ENCODE measurements at places on chromosomes 3 and 15. TPM values are rescaled to one million over a fixed set of nuclear protein-coding genes. Genes with fewer than 3 reads are reported as not detected.

GRCh38 chr15:68614286-68615035 is 35.7 kb downstream of the CORO2B start:
- DNase-seq = no peak

- DNase-seq = no peak
Measured at GRCh38 chr15:28128031-28128430, 28.9 kb upstream of the OCA2 start.

The ESYT3 gene
- 30.8 TPM for total RNA-seq

DNA sequence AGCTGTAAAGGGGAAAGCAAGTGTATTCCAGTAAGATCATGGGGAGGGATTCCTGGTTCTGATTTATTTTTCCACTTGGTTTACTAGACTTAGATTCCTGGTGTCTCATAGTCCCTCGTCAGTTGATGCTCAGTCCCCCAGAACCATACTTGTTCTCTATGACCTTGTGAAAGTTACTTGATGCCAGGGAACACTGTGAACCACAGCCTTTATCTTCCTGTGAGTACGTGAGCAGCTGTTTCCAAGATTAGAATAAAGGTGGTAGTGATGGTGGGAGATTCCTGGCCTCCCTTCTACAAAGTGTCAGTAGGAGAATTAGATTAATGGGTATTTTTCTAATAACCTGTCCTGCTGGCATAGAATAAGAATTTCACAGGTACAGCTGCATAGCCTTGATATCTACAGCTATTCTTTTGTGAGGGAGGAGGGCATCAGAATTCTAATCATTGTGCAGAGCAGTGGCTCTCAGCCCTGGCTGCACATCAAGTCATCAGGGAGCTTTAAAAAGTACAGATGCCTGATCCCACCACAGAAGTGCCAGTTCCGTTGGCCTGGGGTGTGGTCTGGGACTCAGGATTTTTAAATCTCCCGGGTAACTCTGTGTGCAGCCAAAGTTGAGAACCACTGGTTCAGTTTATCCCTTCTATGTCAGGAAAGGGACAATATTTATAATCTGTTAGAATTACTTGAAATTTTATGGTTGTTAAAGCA is 20.0 kb downstream of the GPD1L start:
- no peak for DNase-seq

GRCh38 chr15:38750786-38751185 is 186.2 kb upstream of the RASGRP1 start:
- DNase-seq = no peak

The ZNF385D gene
- total RNA-seq = 53.6 TPM

- no peak for DNase-seq
Measured at GRCh38 chr3:122907471-122907870, 112.6 kb downstream of the SLC49A4 start.

- no peak for DNase-seq
Measured at GRCh38 chr3:46992231-46992630, 12.8 kb downstream of the NBEAL2 start.

The LRRC31 gene
- not detected for total RNA-seq

DNA sequence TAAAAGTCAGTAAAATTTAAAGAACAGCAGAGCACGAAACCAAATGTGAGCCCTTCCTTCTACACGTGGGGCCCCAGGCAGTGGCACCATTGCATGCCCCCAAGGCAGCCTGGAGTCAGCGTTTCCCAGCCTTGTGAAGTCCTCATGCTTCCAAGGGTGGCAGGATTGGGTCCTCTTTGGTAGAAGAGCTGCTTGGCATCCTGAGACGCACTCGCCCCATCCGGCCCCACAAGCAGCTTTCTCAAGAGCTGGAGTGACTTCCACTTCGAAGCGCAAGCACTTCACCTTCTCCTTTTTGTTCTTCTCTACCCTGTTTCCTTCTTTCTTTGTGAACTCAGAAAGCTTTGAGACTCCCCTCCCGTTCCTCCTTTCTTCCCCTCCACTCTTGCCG is 34.7 kb downstream of the ZNF710 start:
- DNase-seq = no peak

DNA sequence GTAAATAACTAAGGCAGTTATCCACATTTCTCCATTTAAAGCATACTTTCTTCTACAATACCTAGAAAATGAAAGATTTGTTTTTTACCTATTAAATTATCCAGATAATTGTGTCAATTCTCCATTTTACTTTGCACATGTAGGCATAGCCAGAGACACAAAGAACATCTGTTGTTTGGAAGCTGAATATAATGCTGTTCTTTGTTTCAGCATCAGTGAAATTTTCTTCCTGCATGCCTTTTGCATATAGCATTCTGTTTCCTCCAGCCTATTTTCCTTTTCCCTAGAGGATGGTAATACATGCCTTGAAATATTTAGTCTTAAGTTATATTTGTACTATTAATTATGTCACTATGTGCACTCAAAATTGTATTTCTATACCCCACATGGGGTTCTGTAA is 233.7 kb downstream of the CNTN6 start:
- DNase-seq = no peak

GRCh38 chr15:26939398-26939797 is 31.6 kb upstream of the GABRG3 start:
- no peak for DNase-seq

- no peak for DNase-seq
Measured at GRCh38 chr15:70453766-70454165, 309.6 kb downstream of the UACA start.

The CMSS1 gene
- 19.7 TPM for total RNA-seq

DNA sequence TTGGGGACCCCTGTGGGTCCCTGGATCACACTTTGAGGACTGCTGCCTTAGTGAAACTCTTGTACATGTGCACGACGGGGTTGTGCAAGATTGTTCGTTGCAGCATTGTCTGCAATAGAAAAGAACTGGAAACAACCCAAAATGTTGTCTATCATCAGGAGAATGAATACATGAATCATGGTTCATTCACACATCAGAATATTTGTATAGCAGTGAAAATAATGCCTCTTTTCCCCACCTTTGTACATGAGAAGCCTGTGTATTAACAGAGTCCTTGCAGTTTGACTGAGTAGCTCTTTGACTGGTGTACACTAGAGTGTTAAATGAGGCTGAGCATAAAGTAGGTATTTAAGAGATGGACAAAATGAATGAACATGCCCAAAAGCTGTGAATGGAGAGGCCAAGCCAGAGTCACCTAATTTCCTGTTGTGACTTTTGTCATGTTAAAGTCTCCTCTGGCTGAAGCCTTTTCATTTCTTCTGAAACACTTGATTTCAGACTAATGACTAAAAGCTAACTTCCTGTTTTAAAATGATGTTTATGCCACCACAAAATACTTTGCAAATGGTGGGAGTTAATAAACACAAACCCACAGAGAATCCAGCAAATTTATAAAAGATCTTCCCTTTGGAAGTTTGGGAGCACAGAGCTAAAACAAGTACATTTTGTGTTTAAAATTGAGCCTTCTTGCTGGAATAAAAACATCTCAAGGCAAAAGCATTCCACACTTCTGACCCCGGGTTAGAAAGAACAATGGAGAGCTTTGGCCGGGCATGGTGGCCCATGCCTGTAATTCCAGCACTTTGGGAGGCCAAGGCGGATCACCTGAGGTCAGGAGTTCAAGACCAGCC is 20.6 kb upstream of the USP3 start:
- DNase-seq = no peak

GRCh38 chr3:48478626-48479555 is 25.1 kb downstream of the SHISA5 start:
- no peak for DNase-seq

- DNase-seq = no peak
Measured at GRCh38 chr3:193515966-193516365, 38.7 kb downstream of the ATP13A4 start.

The FOXB1 gene
- not detected for total RNA-seq

DNA sequence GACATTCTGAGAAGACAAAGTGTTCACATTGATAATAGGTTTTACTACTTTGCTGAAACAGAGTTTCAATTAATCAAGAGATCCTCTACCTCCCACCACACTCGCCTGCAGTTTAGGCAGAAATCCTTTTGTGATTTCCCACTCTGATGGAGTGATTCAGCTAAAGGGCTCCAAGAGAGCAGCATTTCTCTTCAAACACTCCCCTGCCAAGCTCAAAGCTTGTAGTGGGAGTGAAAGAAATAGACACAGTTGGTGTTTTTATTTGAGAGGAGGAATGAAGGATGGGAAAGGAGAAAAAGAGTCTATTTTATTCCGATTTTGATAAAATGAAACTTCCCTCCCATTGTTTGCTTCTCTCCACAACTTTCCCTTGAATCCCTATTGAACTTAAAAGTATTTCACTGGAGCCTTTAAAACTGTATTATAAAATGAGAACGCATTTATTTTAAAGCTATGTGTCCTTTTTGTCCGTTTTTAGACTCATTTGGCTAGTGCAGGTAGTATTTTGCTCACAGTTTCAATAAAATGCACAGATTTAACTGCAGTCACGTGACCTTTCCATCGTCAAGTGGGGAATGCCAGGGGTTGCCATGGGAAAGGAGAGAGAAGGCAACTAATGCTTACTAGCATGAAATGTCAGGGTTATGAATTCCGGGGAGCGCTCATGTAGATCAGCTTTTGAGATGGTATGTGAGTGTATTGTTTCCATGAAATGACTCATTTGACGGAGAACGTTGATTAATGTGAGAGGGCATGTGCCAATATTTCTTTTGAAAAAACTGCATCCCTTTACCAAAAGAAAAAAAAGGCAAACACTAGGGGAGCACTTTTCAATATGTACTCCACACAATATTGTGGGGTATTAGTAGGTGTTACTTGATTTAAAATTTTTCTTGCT is 7.7 kb upstream of the OSBPL11 start:
- DNase-seq = no peak

DNA sequence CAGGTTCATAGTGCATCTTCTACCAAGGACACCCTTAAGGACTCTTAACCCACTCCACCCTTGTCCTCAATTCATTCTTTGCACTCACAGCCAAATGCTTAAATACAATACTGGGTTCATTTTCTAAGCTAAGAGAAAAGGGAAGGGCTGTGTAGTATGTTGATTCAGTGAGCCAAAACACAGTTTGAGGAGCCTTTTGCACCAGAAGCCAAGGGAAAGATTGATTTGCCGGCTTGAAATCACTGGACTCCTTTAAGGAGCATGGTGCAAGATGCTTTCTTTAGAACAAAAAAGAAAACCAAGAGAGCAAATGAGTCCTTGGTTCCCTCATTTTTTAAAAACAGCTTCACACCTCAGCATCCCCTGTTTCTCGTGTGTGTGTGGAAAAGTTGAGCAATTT is 47.8 kb downstream of the BOC start:
- DNase-seq = no peak

The AMOTL2 gene
- 49.4 TPM for total RNA-seq

DNA sequence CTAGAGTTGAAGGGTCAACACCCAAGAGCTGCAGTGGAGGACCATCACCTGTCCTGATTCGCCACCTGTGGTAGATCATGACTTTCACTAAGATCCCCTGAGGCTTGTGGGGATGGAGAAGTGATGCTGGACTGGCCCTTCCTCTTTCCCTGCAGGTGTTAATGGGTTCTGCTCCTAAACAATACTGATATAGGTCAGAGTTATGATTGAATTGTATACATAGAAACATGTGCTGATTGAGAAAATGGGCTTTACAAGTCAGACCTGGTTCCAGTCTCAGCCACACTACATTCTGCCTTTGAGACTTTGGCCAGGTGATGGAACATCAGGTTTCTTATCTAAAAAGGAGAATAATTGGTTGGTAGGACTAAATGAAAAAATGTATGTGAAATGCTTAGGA is 418.9 kb upstream of the TPRG1 start:
- no peak for DNase-seq

The TP63 gene
- not detected for total RNA-seq
